Kasumi-1 (cell line): ENCODE measurements at places on chromosomes 5 and 9.

DNA sequence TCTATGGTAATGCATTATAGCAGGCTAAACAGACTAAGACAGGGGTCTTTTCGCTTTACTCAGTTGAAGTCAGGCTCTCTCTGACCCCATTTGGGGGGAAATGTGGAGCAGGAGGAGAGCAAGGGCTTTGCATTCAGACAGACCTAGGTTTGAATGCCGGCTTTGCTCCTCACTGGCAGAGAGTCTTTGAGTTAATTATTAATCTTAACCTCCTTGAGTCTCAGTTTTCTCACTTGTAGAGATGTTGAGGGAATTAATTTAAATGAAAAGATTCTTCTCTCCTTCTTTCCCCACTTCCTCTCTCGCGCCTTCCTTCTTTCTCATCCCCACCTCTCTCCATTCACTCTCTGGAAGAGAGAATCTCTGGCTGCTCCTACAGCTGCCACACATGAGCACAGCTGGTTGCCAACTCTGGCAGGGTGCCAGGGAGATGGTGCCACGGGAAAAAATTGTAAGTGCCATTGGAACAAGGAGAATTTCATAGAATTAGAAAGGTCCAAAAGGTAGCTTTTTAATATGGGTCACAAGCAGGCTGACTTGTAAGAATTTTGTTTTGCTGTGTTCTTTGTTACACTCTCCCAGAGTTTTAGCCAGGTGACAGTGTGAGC lies 25.2 kb upstream of the GLRA1 start:
- DNase-seq, result no peak

DNA sequence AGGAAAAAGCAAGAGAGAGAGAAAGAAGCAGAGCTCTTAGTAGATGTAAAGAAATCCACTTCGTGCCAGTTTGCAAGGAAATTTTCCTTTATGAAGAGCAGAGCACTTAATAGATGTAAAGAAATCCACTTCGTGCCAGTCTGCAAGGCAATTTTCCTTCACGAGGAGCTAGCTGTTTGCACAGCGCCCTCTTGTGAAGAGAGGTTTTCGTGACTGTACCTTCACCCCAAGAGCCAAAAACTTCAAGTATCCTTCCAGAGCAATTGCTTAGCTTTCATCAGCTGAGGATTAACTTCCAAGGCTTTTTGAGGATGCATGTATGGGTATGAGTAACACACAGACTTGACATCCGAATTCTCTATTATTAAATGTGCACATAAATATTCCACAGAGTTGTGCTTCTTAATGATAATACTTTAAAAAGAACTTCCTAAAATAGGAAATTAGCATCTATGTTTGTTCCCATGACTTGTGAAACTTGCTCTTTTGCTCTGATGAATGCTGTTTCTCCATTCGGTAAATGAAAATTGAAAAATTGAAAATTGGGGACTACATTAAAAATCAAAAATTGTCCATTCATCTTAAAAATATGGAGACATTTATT lies 525.6 kb downstream of the PDE4D start:
- peak; percentile 72 for DNase-seq

DNA sequence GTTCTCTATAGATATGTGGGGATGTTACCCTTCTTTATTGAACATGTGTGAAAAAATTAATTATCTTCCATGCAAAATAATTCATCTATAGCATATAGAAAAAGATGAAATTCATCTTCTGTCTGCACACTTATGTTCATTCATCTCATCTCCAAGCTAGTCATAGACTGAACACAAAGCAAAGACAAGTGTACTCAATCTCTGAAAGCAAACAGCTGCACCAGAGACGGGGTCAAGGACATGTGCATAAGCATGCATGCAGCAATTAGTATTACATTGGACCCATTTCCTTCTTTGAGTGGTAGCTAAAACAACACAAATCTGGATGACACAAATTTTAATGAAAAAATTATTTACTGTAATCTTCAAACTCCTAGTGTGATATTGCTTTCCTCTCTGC lies 547.0 kb upstream of the COX7C start:
- DNase-seq, result no peak

DNA sequence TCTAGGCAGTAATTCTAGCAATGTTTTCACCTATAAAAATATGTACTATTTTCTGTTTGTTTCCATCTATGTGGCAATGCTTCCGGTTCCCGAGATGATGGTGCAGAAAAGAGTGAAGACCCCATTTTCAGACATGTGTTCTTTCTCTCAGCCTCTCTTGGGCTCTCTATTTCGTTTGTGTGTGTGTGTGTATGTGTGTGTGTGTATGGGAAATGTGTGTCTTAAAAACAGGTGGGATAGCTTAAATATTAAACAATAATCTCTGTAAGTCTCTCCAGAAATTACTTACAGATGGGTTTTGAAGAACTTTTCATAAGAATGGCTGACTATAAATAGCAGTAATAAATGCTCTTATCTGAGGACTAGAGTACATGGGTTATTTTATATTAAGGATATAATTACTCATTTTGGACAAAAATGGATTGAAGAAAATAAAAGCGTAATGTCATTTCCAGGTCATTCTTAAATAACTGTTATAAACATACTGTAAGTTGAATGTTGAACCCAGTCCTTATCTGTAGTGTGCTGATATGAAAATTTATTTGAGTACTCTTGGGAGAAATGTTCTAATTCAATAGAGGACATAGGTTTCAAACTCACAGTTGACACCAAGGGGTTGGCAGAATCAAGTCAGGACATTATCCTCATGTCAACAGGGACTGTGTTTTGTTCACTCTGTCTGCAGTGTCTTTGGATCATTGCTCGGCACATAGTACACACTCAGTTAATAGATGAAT lies 31.1 kb downstream of the PCSK5 start:
- DNase-seq, result no peak

- DNase-seq, result no peak
Observed at GRCh38 chr9:88534456-88535225, at the start of gene NXNL2. TSS of gene NXNL2 (plus strand) at chr9:88535178. CDS start at chr9:88535435, 257 bp downstream.

GRCh38 chr9:89686126-89686525 lies 81.3 kb downstream of the GADD45G start:
- no peak for DNase-seq

GRCh38 chr5:159402856-159403255 lies 72.6 kb upstream of the IL12B start:
- DNase-seq, result no peak
